ENCODE measurements at places on chromosomes 13 and 19. TPM values are rescaled to one million over a fixed set of nuclear protein-coding genes. Genes with fewer than 3 reads are reported as not detected.
A peak's percentile ranks its signal among the peaks of the same experiment; 100 is the strongest.

The ZNF333 gene
- 19.2 TPM for total RNA-seq

The SIGLECL1 gene
- not detected for total RNA-seq

The NOTCH3 gene
- 49.8 TPM for total RNA-seq

- no peak for DNase-seq
Observed at GRCh38 chr13:90968166-90968904, 379.2 kb upstream of the MIR17HG start.

GRCh38 chr13:45370922-45371406, 30.0 kb upstream of the TPT1 start:
- peak; percentile 95 for DNase-seq

DNA sequence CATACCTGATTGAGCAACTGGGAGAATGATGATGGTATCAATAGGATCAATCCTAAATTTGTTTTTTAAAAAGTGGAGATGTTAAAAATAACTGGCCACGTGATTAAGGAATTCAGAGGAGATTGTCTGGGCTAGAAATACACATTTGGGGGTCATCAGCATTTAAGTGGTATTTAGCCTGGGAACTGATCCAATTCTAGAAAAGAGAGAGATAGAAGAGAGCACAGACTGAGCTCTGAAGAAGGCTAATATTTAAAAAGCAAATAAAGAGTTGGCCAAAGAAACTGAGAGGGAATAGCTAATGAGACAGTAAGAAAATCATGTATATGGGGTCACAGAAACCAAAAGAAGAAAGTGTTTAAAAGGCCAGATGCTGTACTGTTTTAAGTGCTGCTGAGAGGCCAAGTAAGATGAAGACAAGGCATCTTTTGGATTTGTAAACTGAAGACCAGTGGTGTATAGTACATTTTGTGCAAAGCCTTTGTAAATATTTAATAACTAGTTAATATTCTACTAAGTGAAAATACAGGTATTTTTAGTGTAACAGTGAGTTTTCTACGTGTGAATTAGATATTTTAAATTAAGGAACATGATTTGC, 40.2 kb downstream of the UBL3 start:
- DNase-seq, result no peak
